ENCODE measurements at places on chromosomes 5 and 9.

- DNase-seq: no peak
Measured at GRCh38 chr5:169944922-169945680, 35.2 kb downstream of the INSYN2B start.

DNA sequence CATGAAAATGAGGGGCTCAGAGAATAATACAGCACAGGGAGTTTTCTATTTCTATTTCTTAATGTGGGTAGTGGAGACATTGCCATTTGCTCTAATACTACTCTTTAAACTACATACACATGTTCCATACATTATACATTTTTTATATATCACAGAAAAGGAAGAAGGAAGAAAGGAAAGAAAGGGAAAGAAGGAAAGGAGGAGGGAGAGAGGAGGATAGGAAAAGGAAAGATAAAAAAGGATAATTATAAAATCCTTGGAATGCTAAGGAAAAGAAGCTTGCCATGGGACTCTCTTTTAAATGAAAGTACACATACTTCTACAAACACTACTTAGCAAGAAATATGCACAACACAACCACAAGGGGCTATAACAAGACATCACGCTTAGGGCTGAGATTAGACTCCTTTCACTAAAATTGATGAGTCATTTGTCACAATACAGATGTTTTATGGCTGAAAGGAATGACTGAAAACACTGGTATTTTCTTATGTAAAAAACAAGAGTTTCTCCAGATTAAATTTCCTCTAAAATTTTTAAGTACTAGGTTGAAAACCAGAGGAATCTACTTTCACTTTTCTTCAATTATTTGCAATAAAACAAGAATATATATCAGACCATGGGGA, 219.8 kb downstream of the ARL15 start:
- DNase-seq: peak; percentile 83

DNA sequence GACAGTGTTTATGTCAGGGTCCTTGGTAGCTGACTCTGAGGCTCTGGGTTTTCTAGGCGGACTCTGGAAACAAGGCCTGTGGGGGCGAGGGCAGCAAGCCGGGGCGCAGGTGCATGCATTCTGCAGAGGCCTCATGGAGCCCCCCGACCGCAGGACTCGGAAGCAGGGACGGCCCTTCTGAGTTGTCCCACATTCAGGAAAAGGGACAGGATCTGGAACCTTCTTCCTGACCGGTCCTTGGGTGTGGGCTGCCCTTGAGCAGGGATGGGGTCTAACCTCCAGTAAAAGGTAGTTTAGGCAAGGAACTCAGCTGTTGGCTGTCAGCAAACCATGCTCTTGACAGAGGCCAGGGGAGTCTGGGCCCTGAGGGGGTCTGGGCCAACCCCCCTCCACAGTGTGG, 7.4 kb upstream of the COL5A1 start:
- DNase-seq: no peak

GRCh38 chr9:7841831-7842230, 42.3 kb upstream of the DMAC1 start:
- no peak for DNase-seq

GRCh38 chr5:9888501-9888901, 258.4 kb upstream of the TAS2R1 start:
- DNase-seq: peak; percentile 64

- no peak for DNase-seq
Measured at GRCh38 chr5:158007336-158007735, 148.4 kb upstream of the CLINT1 start.

GRCh38 chr9:100030548-100030947, 68.3 kb downstream of the ERP44 start:
- no peak for DNase-seq

- DNase-seq: no peak
Measured at GRCh38 chr9:12699529-12699928, 6.3 kb downstream of the TYRP1 start.

DNA sequence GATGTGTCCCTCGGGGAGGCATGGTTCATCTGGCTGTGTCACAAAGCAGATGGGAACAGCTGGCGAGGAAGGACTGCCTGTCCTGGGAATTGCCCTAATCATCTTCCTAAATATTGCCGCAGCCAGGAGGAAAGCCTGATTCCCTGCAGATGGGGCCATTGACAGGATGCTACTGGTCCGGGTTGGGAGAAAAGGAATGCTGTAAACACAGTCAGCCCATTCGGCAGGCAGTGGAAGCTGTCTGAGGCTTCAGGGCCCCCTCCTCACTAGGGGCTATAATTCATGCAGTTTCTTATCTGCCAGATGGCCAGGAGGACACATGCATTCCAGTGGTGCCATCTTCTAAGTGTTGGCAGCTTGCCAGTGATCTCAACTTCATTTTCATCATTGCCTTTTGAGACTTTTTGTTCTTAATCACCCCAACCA, 110.3 kb downstream of the KCNIP1 start:
- no peak for DNase-seq

DNA sequence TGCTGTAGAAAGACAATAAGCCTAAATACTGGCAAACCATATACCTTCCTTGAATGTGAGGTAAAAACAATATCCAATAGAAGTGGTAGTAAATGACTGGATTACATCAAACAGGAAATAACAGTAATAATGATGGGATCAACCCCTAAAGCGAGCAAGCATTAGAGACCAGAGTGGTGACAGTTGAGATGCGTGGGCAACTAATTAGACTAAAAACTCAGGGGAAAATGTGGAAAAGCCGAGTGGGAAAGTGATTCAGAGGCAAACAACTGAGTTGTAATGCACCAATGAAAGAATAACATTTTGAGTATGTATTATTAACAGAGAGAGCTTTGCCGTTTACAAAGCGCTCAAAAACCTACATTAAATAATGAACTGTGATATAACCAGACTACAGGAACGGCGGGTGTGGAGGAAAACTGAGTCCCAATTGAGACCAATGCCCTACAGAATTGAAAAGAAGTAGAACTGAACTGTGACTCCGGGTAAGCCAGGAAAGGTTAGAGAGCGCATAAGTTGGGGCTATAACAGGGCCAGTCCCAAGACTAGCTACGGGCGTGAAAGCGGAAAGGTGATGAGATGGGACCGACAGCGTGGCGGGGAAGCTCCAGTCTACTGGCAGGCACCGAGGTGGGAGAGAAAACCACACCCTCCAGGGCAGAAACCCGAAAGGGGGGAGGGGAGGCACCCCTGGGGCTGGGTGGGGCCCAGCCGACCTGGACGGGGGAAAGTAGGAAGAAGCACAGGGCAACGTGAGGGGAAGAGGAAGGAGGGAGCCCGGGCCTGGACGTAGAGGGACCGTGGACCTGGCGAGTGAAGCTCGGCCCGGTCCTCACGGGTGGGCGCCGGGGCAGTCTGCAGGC, 592 bp downstream of the UBAP2 start:
- no peak for DNase-seq

- no peak for DNase-seq
Measured at GRCh38 chr9:34958411-34958982, 412 bp downstream of the PHF24 start.

DNA sequence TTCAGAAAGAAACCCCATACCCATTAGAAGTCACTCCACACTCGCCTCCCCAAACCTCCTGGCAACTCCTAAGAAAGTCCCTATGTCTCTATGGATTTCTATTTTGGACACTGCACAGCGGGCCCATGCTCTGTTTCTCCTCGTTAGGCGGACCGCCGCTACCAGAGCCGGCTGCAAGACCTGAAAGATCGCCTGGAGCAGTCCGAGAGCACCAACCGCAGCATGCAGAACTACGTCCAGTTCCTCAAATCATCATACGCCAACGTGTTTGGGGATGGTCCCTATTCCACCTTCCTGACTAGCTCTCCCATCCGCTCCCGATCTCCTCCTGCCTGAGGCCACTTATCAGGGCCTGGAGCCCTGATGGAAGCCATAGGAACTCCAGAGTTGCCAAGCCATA, 4.6 kb upstream of the GLE1 start:
- DNase-seq: no peak

DNA sequence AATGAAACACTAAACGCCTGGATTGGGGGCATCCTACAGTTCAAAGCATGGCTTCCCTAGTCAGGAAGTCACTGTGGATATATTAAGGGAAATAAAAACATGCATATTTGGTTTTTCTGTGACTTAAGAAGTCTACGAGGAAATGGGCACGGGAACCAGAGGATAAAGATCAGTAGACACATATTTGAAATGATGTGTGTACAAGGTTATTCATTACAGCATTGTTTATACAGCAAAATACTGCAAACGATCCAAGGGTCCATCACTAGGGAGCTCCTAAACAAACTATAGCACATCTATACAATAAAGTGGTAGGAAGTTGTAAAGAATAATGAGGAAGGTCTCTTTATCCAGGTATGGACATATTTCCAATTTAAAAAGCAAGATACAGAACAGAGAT, 71.8 kb downstream of the EFNA5 start:
- DNase-seq: no peak

GRCh38 chr5:177087398-177088005, 787 bp downstream of the FGFR4 start:
- DNase-seq: no peak

DNA sequence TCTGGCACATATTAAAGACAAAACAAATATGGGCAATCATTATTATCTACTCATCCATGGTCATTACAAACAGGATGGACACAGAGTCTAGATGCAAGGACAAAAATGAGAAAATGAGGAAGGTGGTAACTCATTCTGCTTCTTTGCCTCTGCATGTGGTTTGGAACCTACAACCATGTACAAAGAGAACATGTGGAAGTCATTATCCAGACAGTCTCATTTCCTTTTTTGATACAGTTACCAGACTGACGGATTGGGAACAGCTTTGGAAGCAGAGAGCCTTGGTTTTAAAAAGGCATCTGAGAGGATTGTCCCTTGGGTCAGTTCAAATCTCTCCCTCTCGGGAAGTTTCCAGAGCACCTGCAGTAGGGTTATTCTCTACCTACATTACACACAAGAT, 433.4 kb upstream of the TNC start:
- no peak for DNase-seq

DNA sequence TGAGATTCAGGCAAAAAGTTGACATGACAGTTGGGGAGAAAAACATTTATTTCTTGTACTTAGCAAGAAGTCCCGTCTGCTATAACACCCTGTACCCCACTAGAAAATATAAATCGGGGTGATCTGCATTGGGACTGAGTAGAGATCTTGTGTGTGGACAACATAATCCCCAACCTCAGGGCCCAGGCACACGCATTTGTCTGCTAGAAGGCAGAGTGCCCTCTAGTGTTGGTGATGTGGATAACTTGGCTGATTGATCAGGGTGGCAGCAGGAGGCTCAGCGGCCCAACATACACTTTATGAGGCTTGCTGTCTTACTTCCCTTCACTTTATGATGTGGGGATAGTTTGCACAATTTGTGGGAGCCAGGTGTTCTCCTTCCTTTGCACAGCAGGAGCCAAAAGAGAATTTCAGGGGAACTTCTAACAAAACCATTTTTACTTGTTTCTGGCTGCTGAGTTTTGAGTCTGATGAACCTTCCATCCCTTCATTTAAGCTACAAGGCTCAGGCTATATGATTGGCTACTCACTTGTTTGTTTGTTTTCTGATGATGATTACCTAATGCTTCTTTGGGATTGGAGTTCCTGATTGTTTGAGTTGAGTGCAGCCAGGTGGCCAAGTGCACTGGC, 263.2 kb downstream of the DMAC1 start:
- no peak for DNase-seq

- DNase-seq: no peak
Measured at GRCh38 chr9:24382566-24382965, 163.1 kb downstream of the IZUMO3 start.

GRCh38 chr9:131220485-131220884, 55.8 kb downstream of the FAM78A start:
- no peak for DNase-seq

GRCh38 chr5:172144931-172145869, 42.8 kb downstream of the STK10 start:
- DNase-seq: no peak

- peak; percentile 9 for DNase-seq
Measured at GRCh38 chr9:1050125-1050895, at the start of gene DMRT2. TSS of gene DMRT2 (plus strand) at chr9:1050357. CDS start at chr9:1051614, 1,257 bp downstream.

- DNase-seq: no peak
Measured at GRCh38 chr9:101417977-101418376, 17.6 kb downstream of the ALDOB start.

GRCh38 chr5:135491552-135492318, 39.6 kb upstream of the TIFAB start:
- no peak for DNase-seq

DNA sequence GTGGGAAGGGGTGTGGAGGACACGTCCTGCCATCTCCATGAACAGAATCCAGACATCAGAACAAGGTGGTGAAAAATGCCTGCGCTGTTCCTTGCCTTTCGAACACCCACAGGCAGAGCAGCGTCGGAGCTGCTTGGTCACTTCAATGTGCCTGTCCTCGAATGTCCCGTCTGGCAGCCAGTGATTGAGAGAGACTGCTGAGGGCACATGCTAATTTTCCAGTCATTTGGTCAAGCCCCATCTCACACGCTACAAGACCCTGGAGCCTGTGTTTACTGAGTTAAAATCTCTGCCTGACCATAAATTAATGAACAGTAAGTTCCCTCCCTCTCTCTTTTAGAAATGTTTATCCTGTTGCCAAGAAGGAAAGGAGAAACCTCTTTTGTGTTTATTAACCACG, 149.3 kb downstream of the NTRK2 start:
- no peak for DNase-seq

DNA sequence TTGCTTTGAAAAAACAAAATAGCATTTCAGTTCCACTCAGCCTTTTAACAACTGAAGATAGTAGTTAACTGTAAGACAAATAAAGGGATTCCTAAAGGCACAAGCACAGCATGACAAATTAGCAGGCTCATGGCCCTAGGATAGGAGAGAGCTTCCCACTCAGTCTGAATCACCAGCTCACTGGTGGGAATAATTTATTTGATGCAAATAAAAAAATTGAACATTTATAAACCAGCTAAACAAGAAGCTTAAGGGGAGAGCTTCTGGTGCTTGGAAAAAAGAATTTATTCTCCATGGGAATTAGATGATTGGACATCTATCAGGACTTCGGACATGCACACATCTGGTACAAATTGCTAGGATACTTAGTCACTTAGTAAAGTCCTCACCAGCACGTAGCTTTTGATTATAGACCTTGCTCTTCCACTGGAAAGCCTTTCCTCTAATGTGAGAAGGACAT, 294.1 kb upstream of the TNC start:
- DNase-seq: no peak

DNA sequence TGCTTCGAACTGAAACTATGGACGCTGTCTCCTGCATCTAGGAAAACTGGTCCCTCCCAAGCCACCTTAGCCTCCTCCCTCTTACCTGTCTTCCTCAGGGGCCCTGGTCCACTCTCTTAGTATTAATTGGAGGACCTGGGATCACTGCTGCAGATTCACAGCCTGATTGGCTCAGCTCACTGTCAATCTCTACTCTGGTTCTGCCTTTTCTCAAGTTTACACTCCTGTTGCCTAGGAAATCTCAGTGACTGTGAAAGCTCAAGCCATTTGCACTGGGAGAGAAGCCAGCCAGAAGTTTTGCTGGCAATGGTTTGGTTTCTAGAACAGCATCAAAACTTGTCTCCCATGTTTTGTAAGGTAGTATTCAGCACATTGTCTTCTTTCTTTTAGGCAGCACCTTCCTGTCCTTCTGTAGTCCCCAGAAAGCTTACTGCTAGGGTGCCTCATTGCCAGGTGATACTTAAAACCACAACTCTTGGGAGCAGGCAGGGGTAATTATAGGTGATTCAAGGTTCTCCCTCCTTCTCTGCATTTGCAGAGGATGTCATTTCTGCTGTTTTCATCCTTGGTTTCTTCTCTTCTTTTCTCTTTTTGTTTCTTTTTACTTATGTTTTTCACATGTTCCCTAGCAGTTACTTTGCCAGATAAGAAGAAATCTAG, at the start of gene CAPSL:
TSS of gene CAPSL (minus strand) at position 55 of the 660 bp plus-strand sequence. CDS start 17,502 bp downstream, outside the sequence.
- DNase-seq: no peak
